ENCODE measurements at places on chromosomes 5 and 9.

- no peak for DNase-seq
Observed at GRCh38 chr9:107895501-107896001, 406.0 kb upstream of the KLF4 start.

DNA sequence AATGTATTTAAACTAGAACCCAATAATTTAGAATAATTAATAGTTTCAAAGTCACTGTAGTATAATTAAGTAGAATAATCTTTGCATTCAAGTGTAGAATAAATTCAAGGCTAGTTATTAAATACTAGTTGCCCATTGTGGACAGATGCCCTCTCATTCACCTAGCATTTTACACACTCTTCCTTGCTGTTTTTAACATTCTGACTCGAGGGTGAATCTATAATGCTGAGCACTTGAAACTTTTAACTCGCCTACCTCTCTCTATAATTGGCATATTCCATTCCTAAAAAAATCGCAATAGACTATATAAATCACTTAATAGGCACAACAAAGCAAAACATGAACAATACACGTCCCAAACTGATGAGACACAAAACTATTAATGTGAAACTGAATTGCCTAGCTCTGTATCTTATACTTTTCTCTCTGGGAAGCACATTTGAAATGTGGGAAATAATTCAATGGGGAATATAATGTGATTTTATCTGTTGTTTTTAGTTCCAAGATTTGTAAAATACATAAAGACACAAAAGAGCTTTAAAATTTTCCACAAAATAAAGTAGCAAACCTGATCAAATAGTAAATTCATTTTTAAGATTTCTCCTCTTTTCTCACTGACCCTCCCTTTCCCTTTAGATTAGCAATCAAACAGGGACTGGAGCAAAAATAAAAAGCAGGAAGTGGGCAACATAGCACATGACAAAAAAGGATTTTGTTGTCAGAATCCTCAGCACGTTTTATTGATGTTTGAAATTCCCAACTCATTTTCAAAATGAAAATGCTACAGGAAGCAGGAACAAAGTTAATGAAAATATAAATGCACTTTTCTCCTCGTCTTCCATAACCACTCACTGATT lies 295.6 kb downstream of the PDE4D start:
- DNase-seq, result no peak

GRCh38 chr5:80206282-80206681 lies 49.6 kb downstream of the SERINC5 start:
- no peak for DNase-seq

GRCh38 chr9:131319486-131319885 lies 30.0 kb downstream of the PLPP7 start:
- DNase-seq, result no peak

DNA sequence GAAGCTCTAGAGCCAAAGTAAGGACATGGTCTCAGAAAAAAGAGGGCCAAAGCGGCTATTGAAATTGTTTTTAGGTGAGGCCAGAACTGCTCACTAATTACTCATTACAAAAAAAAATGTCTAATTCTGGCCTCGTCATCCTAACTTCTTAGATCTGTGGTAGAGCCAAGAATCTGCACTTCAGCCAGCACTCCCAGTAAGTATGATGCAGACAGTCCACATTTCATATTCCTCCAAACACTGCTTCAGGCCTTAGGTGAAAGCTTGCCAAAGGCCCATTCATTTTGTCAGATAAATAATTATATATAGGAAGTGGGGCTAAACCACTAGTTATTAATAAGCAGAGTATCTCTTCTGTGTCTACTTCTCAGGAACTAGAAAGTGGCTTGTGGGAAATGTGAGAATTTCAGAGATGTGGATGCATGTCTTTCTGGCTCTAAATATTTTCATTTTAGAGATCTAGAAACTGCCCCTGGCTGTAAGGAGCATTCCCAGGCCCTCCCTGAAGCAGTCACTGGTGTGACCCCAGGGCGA lies 554.0 kb downstream of the TLE4 start:
- no peak for DNase-seq

DNA sequence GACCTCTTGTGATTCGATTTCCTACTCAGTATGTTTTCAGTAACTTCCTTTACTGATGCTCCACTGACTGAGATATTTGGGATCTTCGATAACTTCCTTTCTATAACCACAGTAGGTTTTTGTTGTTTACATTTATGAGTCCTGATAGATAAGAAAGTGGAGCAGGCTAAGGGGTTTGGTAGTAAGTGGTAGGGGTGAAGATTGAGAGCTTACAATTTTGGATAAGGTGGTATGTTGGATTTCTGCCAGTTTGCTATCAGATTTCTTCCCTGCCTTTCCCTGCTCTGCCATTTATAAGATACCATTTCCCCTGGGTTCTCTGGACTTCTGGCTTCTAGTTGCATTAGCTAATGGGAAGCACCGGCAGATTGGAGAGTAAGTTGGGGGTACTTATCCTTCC lies 7.9 kb upstream of the NDUFS4 start:
- DNase-seq, result no peak

DNA sequence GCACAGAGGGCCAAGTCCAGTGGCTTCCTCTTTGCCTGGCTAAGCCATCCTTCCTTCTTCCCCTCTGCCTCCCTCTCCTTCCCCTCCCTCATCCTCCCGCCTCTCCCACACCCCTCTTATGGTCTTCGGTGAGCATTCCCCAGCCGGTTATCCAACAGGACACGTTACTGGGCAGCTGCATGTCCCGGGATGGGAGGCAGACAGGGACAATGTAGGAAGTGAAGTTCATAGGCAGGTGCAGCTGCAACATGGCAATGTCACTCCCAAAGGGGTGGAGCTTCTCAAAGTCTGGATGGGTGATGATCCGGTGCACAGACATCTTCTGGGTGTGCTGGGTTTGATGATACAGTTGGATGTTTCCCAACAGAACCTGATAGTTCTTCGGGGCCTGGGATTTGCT lies 71.4 kb upstream of the SPTLC1 start:
- no peak for DNase-seq

DNA sequence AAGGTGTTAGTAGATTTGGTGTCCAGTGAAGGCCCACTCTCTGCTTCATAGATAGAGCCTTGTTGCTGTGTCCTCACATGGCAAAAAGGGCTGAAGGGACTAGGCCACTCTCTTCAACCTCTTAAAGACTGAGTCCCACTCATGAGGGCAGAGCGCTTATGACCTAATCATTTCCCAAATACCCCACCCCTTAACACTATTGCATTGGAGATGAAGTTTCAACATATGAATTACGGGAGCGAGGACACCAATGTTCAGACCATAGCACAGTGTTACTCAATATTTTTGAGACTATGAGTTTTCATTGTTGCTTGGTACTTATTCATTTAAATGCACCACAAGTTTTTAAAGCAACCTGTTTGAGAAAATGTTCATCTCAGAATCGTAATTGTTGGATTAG lies 8.8 kb upstream of the OTULINL start:
- DNase-seq, result no peak

All from activated CD4-positive, CD25-positive, alpha-beta regulatory T cell (primary cell).